ENCODE measurements at places on chromosomes 7 and 10.

DNA sequence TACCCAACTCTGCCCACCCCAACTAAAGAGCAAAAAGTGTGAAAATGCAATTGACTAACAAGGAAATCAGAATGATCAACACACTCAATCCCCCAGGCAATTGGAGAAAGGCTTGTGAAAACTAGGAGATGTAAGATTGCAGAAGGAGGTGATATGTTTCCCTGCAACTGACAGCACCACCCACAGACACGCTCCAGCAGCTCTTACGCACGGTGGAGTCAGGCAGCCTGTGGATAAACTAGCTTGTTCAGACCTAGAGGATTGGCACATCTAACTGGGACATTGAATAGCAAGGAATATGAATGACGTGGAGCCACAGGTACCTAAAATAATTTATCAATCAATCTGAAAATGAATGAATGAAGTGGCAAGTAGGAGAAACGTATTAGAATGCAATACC lies 125.7 kb upstream of the MYO3A start:
- DNase-seq: no peak

DNA sequence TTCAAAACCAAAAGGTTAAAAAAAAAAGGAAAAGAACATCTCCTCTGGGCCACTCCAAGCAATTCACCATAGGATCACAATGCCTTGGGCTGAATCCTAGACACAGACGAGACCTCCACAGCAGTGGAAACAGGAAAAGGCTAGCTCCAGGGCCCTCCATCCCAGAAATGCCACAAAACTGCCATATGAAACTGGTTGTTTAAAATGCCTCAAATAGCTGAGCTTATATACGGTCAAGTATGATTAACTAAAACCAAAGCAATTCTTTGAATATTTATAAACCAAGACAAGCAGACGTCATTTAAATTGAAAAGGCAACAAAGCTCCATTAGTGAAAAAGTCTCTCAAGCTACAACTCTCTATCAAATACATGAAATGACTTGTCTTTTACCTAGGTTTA lies 63.1 kb downstream of the DOCK4 start:
- no peak for DNase-seq

DNA sequence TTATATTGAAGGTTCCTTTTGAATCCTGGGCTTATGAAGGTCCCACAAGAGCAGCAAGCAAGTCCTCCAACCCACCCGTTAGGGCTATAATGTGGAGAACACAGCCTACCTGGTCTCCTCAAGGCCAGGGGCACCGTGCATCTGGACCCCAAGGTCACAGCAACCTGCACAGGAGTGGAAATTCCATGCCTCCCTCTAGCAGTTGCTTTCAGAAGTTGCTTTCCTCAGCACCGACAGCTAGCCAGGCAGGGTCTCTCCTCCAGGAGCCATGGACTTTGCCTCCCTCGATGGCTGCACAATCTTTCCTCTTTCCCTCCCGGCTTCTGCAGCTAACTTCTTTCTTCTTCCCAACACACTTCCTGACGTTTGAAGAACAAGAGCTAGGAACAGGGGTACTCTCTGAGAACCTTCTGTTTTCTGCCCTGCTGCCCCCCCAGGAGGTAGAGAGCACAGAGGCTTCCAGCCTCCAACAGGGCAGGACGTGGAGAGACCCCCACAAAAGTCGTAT lies 149.8 kb downstream of the PTPN20 start:
- DNase-seq: no peak

DNA sequence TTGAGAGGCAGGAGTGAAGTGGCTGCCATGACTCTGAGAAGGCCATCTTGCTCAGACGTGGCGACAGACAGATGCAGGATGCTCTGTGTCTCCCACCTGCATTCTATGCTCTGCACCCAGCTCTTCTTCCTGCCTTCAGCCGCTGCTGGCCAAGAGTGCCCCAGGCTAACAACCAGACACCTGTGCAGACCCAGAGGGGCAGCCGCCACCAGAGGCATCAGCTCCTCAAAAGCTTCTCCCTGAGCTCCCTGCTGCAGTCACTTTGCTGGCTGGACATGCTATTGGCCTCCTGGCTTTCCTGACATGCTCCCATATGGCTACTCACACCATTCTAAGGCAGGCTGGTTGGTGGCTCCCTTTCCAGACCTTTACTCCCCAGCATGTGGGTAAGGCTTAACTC lies 70.6 kb upstream of the GRB10 start:
- no peak for DNase-seq

- DNase-seq: no peak
These were observed 139.1 kb upstream of the RHEB start for GRCh38 chr7:151658778-151659177.
